ENCODE measurements at places on chromosomes 1 and 21.

DNA sequence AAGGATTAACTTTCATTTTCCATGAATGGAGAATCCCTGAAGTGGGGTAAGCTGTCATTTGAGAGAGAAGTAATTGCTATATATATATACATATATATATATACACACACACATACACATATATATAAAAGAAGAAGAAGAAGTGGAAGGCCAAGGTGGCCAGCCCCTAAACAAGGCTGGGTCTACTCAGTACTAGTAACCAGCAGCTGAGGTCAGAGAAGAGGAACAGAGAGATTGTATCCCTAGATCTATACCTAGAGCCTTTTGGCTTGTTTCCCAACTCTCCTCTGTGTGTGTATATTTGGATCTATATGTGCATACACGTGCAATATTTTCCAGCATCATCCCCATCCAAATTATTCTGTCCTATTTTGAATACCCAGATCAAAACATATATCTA lies 5.2 kb downstream of the TNFSF4 start:
- no peak for DNase-seq

DNA sequence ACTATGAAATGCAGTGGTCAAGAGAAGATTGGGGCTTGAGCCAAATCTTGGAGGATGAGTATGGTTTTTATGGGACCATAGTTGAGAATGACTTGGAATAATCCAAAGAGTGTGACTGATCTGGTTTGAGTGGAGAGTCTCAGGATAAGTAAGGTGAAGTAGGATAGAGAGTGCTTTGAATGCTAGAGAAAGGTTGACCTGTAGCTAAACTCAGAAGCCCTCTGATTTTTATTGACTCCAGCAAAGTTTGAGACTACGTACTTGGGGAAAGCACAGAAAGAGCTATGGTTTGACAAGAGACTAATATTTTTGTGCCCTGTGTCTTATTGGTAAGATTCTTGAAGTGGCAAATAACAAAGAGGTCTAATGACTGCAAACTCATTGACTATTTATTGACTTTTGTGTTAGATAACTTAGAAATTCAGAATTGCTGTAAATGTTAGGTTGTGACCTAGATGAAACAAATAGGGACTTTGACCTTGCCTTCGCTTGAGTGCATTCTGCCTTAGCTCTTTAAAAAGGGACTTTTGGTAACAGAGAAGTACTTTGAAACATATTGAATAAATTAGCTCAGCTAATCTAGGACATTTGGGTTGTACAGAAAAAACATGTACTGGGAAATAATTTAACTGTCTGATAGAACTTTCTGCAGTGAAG lies 35.1 kb downstream of the UAP1 start:
- DNase-seq: no peak

- no peak for DNase-seq
These were observed 95.7 kb downstream of the GLIS1 start for GRCh38 chr1:53643041-53643880.

- no peak for DNase-seq
These were observed 2.6 kb upstream of the SAMD13 start for GRCh38 chr1:84298684-84299535.

Data from epithelial cell of prostate (primary cell).